ENCODE measurements at places on chromosomes 7 and 10.

DNA sequence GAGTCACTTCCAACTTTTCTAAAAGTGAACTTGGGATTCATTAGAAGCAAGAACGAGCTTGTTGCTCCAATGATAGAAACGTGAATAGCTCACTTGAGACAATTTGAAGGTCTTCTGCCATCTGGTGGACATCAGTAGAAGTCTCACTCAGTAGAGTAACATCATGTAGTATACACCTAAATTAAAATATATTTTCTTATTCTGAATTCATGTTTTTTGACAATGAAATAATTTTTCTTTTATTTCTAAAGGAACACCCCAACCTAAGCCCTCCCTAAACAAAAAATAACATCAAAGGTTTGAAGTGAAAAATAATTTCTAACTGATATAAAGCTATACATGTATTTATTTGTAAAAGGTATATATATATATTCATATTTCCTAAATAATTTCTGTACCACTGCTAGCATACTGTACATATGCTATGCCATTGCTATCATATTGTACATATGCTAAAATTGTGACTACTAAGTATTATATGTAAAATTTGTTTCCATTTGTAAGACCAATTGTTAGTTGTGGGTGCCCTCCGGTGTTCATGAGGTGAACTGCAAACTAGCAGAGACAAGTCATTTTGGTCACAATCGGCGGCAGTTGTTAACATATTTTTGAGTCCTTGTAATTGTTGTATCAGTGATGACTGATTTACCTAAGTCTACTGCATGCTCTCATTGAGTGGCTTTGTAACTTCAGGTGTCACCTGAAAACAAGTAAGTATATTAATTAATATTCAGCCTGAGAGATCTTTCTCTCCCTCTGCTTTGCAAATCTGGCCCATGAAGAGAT lies 121.9 kb downstream of the PTPRZ1 start:
- DNase-seq = peak; percentile 5

DNA sequence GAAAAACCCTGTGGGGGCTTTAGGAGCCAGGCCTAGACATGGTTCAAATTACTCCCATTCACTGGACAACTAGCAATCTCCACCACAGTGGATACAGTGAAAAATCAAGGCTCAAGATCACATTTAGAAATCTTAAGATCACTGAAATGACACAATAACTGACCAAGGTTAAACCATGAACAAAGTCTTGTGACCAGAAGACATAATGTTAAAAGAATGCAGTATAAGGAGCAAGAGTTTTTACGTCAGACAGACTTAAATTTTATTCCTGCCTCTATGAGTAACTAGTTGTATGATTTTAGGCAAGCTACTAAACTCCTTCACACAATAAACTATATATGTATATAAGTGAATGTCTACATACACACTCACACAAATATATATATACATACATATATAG lies 68.5 kb downstream of the MICU1 start:
- DNase-seq = no peak

DNA sequence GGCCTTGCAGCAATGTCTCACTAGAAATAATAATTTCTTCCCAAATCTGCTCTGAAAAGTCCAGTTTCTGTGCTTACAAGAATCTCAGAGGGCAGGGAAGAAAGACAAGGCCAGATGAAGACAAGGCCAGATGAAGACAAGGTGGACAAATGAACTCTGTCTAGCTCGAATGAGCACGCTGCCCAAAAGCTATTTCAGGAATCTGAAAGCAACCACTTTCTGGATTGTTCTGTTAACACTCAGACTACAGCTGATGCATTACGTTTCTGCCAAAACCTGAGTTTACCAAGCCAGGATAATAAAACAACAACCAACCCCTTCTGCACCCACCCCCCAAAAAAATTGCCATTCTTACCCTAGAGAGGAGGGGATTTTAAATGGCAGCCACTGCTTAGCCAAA lies 1073.6 kb downstream of the SORCS3 start:
- DNase-seq = no peak

DNA sequence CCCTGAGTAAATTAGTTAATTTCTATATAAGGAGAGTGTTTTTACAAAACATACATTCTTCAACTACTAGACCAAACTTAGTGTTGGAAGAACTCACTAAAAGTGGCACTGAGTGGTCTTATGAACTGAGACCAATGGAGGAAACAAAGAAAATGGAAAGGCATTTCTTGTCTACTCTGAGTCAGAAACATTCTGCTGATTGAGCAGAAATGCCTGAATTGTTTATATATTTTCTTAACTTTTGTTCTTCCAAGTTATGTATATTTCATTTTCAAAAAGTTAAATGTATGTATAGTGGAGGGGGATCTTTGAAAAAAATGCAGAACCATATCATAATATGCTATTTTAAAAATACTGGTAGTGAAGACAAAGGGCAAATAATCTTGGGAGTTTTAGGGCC lies 320.7 kb downstream of the HGF start:
- DNase-seq = no peak

- DNase-seq = no peak
These were observed 6.5 kb downstream of the SUPV3L1 start for GRCh38 chr10:69186524-69186923.

GRCh38 chr7:135291809-135292253 lies 58.2 kb downstream of the STRA8 start:
- no peak for DNase-seq

DNA sequence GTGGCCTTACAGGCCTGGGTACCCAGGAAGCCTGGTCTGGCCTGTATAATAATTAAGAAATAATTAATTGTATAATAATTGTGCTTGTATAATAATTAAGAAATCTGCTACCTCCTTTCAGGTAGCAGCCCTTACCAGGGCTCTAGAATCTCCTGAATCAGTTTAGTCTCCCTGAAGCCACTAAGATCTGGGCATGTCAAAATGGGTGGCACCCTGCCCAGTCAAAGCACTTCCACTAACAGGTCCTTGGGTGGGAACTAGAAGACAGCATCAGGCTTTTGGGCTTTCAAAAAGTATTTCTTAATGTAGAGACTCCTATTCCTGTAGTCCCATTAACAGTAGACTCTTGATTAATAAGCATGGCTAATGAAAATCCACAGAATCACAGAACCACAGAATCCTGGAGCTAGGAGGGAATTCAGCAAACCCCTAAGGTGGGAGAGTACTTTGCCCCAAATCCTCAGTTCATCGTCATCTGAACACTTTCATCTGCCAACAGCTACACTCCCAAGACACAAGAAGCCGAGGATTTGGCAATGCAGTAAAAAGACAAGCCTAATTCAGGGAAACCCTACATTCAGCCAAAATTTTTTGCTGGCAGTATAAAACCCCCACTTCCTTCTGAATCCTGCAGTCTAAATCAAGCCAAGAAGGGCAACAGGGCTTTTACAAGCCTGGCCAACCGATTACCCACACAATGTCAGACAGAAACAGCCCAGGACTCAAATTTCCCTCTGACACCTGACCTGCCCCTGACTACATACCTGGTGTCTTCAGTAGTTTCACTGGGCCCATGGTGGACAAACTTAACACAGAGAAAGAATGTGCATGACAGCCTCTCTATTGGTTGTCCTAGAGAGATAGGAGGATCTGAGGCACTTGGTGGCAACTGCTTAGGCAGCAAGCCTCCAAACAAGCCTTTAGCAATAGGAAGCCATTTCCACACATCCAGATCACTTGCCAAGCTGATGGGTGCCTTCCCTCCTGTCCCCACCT lies 5.9 kb upstream of the IL6 start:
- DNase-seq = no peak

- no peak for DNase-seq
These were observed 188.6 kb downstream of the MTERF1 start for GRCh38 chr7:91691865-91692264.

DNA sequence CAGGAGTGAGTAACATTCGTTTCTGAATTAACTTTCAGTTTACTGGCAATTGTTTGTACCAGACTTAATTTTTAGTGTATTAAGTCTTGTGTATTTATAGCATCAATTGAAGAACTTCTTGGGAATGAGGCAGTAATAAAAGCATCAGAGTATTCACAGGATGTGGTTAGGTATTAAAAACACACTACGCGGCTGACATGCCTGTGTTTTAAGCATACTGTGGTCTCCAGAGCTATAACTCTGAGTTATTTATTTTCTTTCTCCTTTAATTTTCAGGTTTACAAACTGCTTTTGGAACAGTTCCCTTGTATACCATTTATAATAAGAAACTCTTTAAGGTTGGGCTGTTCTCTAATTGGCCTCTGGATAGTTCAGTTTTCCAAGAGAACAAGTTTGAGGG lies 626.1 kb upstream of the NRG3 start:
- DNase-seq = no peak

- no peak for DNase-seq
These were observed 56.7 kb upstream of the SEMA3A start for GRCh38 chr7:84251277-84251781.

GRCh38 chr10:101602761-101603398 lies 14.8 kb downstream of the DPCD start:
- peak; percentile 25 for DNase-seq

DNA sequence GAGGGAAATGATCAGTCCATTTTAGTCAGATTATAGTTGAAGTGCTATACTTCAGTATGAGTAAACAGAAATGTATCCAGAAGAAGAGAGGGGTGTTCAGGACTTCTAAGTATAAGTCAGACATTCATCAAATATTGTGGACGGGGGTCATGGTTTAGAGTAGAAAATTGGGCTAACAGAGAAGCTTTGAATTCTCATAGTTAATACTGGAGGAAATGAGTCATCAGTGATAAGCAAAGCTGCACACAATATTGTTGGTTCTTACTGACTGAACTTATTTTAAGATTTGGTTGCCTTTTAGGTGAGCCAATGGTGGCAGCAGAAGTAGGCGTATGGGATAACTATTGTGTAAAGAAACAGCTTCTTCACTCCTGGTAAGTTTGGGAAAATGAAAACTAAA lies 1.7 kb upstream of the SUMF2 start:
- no peak for DNase-seq

GRCh38 chr10:62354916-62355315 lies 19.3 kb upstream of the ZNF365 start:
- DNase-seq = no peak

DNA sequence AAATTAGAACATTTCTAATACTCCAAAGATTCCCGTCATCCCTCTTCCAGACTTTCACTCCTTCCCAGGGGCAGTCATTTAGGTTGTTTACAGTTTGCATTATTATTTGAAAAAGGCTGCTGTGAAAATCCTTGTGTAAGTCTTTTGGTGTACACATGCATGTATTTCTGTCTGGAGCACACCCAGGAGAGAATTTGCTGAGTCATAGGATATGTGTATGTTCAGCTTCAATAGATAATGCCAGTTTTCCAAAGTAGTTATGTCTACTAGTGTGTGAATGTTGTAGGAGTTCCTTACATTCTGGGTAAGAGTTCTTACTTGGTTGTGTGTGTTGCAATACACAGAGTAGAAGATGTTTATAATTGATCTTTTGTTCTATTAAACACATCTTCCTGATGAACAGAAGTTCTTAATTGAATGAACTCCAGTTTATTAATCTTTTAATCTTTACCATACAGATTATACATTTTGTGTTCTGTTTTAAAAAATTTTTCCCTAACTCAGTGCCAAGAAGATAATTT lies 25.3 kb downstream of the CROT start:
- no peak for DNase-seq

- DNase-seq = no peak
These were observed 9.3 kb upstream of the MYL7 start for GRCh38 chr7:44150466-44150832.

DNA sequence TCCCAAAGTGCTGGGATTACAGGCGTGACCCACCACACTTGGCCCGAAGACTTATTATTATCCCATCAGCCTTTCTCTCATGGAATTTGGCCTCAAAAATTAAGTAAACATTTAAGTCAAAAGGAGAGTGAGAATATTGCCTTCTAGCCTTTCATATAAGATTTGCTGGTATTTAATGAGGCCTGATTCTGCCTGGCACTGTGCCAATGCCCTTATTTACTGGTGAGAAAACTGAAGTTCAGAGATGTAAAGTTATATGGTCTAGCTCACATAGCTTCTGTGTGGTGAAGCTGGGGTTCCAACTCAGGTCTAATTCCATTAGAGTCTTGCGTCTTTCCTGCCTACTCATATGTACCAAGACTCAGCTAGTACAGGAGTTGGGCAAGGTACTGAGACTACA lies 260.2 kb downstream of the SDHAF3 start:
- DNase-seq = no peak

GRCh38 chr7:130365511-130366441 lies 14.5 kb upstream of the CPA1 start:
- no peak for DNase-seq

- DNase-seq = no peak
These were observed 99.7 kb upstream of the IFRD1 start for GRCh38 chr7:112350585-112350984.

GRCh38 chr10:102603946-102604345 lies 40.3 kb upstream of the TRIM8 start:
- no peak for DNase-seq

DNA sequence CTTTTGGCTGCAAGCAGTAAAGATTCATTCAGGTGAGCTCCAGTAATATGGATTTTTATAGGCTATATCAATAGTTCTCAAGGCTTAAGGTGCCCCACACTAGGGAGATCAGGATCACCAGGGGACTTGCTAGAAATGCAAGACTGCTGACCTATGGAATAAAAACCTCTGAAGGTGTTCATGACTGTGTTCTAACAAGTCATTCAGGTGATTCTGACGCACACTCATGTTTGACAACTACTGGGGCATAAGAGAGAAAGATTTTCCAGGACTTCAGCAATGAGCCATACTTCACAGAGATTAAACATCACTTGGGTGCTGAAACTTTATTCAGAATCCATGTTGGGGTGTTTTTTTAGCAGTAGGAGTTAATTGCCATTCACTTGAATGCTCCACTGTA lies 4.8 kb upstream of the TAS2R38 start:
- DNase-seq = no peak

- DNase-seq = no peak
These were observed 318.7 kb downstream of the BBS9 start for GRCh38 chr7:33448035-33448434.

- no peak for DNase-seq
These were observed 20.7 kb downstream of the LHPP start for GRCh38 chr10:124482236-124482800.

DNA sequence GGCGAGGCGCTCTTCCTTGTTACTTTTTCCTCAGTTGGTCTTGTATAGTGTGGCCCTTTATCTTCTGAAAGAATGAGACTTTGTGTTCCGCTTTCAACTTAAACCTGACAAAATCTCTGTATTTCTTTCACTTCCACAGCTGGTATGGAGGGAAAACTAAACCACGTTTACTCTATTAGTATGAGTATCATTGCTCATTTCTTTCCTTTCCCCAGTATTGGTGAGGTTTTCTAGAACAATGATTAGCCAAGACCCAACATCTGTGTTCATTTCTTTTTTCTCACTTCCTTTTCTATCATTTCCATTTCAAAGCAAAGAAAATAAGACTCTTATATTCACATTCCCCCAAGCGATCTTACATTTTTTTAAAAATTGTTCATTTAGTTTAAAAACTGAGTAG lies 165.3 kb downstream of the PAXIP1 start:
- DNase-seq = no peak
